ENCODE measurements at places on chromosomes 13 and 19. TPM values are rescaled to one million over a fixed set of nuclear protein-coding genes. Genes with fewer than 3 reads are reported as not detected.
A peak's percentile ranks its signal among the peaks of the same experiment; 100 is the strongest.

FGF22 gene
- not detected for total RNA-seq

MYBPC2 gene
- not detected for total RNA-seq

MTMR6 gene
- total RNA-seq, result 20.9 TPM

ANKRD24 gene
- 0.60 TPM for total RNA-seq

BCAM gene
- not detected for total RNA-seq

AMER2 gene
- total RNA-seq, result not detected

CARS2 gene
- total RNA-seq, result 58.9 TPM

STOML3 gene
- not detected for total RNA-seq

SYNE4 gene
- total RNA-seq, result 1.8 TPM

TNNI3 gene
- not detected for total RNA-seq

GRCh38 chr13:95050800-95051615, 250.2 kb downstream of the ABCC4 start:
- peaks cover 17% of the 10 kb centered on the region for H3K4me1 ChIP-seq
- no peak for DNase-seq
- H3K27me3 ChIP-seq, result no peaks in the 10 kb centered on the region

GRCh38 chr19:45041125-45041524, 2.3 kb downstream of the CLASRP start:
- peaks cover 45% of the 10 kb centered on the region for H3K36me3 ChIP-seq
- H3K27ac ChIP-seq, result no peak overlapping the region
- peaks cover 50% of the 10 kb centered on the region for H3K4me1 ChIP-seq
- peak overlapping the region; percentile 17 for H3K4me3 ChIP-seq

- peaks cover 38% of the 10 kb centered on the region for H3K27me3 ChIP-seq
- no peaks in the 10 kb centered on the region for H3K36me3 ChIP-seq
- H3K4me1 ChIP-seq, result peaks cover 4% of the 10 kb centered on the region
These were observed 1.6 kb downstream of the OXGR1 start for GRCh38 chr13:96992633-96993032.

DNA sequence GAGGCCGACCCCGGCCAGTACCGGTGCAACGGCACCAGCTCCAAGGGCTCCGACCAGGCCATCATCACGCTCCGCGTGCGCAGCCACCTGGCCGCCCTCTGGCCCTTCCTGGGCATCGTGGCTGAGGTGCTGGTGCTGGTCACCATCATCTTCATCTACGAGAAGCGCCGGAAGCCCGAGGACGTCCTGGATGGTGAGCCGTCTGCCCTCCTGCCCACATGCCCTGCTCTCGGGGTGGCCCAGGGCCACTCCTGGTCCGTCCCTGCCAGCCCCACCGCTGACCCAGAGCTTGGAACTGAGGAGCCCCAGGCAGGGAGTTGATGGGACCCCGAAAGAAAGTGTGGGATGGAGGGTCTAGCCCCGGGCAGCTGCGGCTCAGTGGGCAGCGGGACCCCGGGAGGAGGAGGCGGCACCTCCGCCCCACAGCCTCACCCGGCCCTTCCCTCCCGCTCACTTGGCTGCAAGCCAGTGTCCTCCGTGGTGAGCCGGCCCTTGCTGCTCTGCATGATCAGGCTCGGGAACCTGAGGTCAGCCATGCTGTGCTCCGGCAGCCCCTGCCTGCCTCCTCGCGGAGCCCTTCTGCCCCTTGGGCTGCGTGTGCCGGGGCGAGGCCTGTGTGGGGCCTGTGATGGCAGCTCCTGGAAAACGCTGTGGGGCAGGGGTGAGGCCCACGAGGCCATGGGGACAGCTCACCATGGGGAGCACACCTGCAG, 8.1 kb upstream of the HCN2 start:
- no peak overlapping the region for H3K4me3 ChIP-seq
- H3K4me1 ChIP-seq, result peaks cover 7% of the 10 kb centered on the region
- no peaks in the 10 kb centered on the region for H3K27me3 ChIP-seq
- no peak for DNase-seq

- no peak for DNase-seq
- H3K36me3 ChIP-seq, result no peaks in the 10 kb centered on the region
- no peaks in the 10 kb centered on the region for H3K4me1 ChIP-seq
- no peaks in the 10 kb centered on the region for H3K27me3 ChIP-seq
These were observed 11.2 kb upstream of the ERVV-1 start for GRCh38 chr19:53002479-53002878.

GRCh38 chr19:16521715-16522289, 20.4 kb downstream of the CHERP start:
- H3K27me3 ChIP-seq, result no peaks in the 10 kb centered on the region
- H3K4me1 ChIP-seq, result peaks cover 5% of the 10 kb centered on the region
- peak overlapping the region; percentile 50 for H3K27ac ChIP-seq
- peaks cover 48% of the 10 kb centered on the region for H3K36me3 ChIP-seq
- no peak for DNase-seq

DNA sequence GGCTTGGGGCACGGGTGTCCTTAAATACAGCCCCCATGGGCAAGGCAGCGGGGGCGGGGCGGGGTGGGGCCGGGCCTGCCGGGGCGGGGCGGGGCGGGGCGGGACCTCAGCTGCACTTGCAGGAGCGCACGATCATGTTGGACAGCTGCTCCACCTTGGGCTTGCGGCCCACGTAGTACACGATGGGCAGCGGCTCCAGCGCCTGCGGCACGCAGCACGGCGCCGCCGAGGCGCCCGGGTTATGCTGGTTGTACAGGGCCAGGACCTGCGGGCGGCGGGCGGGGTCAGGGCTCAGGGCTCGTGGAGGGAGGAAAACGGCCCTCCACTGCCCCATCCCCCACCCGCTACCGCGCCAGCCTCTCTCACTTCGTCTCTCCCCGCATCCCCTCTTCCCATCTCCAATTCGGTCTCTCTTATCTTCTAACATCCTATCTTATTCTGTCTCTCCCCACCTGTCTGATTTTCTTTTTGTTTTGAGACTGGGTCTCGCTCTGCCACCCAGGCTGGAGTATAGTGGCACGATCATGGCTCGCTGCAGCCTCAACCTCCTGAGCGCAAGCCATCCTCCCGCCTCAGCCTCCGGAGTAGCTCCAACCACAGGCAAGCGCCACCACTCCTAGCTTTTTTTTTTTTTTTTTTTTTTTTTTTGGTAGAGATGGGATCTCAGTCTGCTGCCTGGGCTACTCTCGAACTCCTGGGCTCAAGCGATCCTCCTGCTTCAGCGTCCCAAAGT, 21.1 kb downstream of the CCDC97 start:
- no peak overlapping the region for H3K4me3 ChIP-seq
- peaks cover 62% of the 10 kb centered on the region for H3K36me3 ChIP-seq
- no peak for DNase-seq
- no peak overlapping the region for H3K27ac ChIP-seq
- peaks cover 68% of the 10 kb centered on the region for H3K4me1 ChIP-seq
- H3K27me3 ChIP-seq, result no peaks in the 10 kb centered on the region

GRCh38 chr13:48318377-48318811, 14.8 kb downstream of the RB1 start:
- H3K27ac ChIP-seq, result peak overlapping the region; percentile 69
- H3K27me3 ChIP-seq, result peaks cover 1% of the 10 kb centered on the region
- H3K4me1 ChIP-seq, result peaks cover 34% of the 10 kb centered on the region
- peaks cover 74% of the 10 kb centered on the region for H3K36me3 ChIP-seq

GRCh38 chr19:44662691-44663385, 8.4 kb upstream of the CEACAM19 start:
- no peaks in the 10 kb centered on the region for H3K27me3 ChIP-seq
- no peak overlapping the region for H3K27ac ChIP-seq
- no peaks in the 10 kb centered on the region for H3K36me3 ChIP-seq
- no peak overlapping the region for H3K4me3 ChIP-seq

GRCh38 chr13:99261059-99261458, 2.9 kb upstream of the GPR18 start:
- H3K27me3 ChIP-seq, result no peaks in the 10 kb centered on the region
- peaks cover 72% of the 10 kb centered on the region for H3K4me1 ChIP-seq

GRCh38 chr13:29756506-29756905, 93.9 kb downstream of the UBL3 start:
- peaks cover 19% of the 10 kb centered on the region for H3K4me1 ChIP-seq
- no peak overlapping the region for H3K4me3 ChIP-seq
- DNase-seq, result no peak
- H3K27me3 ChIP-seq, result peaks cover 13% of the 10 kb centered on the region
- peaks cover 7% of the 10 kb centered on the region for H3K36me3 ChIP-seq

GRCh38 chr19:1370579-1371361, 12.9 kb upstream of the NDUFS7 start:
- H3K27me3 ChIP-seq, result no peaks in the 10 kb centered on the region
- H3K36me3 ChIP-seq, result peaks cover 4% of the 10 kb centered on the region
- no peaks in the 10 kb centered on the region for H3K4me1 ChIP-seq
- H3K27ac ChIP-seq, result no peak overlapping the region

- peaks cover 16% of the 10 kb centered on the region for H3K36me3 ChIP-seq
- H3K27me3 ChIP-seq, result no peaks in the 10 kb centered on the region
- DNase-seq, result no peak
- H3K4me1 ChIP-seq, result no peaks in the 10 kb centered on the region
These were observed 6.8 kb upstream of the TM6SF2 start for GRCh38 chr19:19279853-19280252.

GRCh38 chr13:76292726-76293125, 593.5 kb downstream of the KCTD12 start:
- no peak for DNase-seq
- no peaks in the 10 kb centered on the region for H3K27me3 ChIP-seq
- H3K27ac ChIP-seq, result no peak overlapping the region
- no peaks in the 10 kb centered on the region for H3K4me1 ChIP-seq

DNA sequence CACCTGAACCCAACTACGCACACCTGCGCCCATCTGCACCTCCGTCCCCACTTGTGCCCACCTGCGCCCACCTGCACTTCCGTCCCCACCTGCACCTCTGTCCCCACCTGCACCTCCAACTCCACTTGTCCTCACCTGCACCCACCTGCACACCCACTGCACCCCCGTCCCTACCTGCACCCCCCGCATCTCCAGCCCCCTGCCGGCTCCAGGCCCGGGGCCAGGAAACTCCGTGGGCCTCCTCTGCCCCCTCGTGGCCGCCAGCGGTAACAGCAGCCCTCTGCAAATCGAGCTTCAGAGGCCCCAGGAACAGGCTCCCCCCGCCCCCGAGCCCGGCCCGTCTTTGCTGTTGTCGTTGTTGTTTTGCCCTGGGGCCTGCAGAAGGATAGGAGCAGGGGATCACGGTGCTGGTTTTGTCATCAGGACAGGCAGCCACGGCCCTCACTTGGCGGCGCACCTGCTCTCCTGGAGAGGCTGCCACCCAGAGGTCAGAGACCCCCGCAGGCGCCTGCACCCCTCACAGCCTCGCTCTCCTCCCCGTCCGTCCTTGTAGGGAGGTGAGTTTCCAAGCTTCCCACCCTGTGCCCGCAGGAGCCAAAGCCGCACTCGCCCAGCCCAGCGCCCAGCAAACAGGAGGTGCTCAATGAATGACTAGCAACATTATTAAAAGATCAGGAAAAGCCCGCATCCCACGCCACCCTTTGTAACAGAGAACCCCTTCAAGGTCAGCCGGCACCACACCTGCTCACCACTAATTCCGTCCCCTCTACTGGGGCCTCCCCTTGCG, 65.4 kb downstream of the GNG7 start:
- peaks cover 6% of the 10 kb centered on the region for H3K27me3 ChIP-seq
- H3K27ac ChIP-seq, result no peak overlapping the region
- no peaks in the 10 kb centered on the region for H3K36me3 ChIP-seq
- H3K4me3 ChIP-seq, result peak overlapping the region; percentile 36

DNA sequence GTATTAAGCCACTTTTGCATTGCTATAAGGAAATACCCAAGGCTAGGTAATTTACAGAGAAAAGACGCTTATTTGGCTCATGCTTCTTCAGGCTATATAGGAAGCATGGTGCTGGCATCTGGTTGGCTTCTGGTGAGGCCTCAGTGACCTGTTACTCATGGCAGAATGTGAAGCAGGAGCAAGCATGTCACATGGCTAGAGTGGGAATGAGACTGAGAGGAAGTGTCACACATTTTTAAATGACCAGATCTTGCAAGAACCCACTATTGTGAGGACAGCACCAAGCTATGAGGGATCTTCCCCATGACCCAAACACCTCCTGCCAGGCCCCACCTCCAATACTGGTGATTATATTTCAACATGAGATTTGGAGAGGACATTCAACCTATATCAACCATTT, 25.7 kb upstream of the IGFL4 start:
- H3K4me1 ChIP-seq, result no peaks in the 10 kb centered on the region
- no peaks in the 10 kb centered on the region for H3K36me3 ChIP-seq
- peaks cover 57% of the 10 kb centered on the region for H3K27me3 ChIP-seq
- no peak for DNase-seq
- no peak overlapping the region for H3K4me3 ChIP-seq

- no peak overlapping the region for H3K27ac ChIP-seq
- no peak overlapping the region for H3K4me3 ChIP-seq
- H3K27me3 ChIP-seq, result no peaks in the 10 kb centered on the region
- H3K36me3 ChIP-seq, result no peaks in the 10 kb centered on the region
These were observed 683.9 kb upstream of the KLHL1 start for GRCh38 chr13:70792121-70792520.

DNA sequence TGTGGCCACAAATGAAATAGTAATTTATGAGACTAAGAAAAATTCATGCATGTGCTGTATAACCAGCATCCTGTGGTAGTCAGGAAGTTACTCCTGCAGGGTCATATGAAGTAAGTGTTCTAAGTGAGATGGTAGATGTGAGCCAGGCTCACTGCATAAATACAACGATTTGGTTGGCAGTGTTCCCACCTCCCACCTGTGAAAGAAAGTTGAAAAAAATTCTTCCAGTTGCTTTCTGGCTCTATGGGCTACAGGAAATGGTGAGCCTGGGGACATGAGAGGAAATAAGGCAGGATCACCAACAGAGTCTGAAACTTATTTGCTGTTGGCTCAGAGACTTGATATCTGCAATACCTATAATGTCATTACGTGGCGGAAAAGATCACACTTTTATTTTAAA, 301.7 kb upstream of the SPRY2 start:
- DNase-seq, result no peak
- H3K4me3 ChIP-seq, result no peak overlapping the region
- H3K27me3 ChIP-seq, result no peaks in the 10 kb centered on the region
- no peaks in the 10 kb centered on the region for H3K4me1 ChIP-seq
- no peaks in the 10 kb centered on the region for H3K36me3 ChIP-seq
- H3K27ac ChIP-seq, result no peak overlapping the region

DNA sequence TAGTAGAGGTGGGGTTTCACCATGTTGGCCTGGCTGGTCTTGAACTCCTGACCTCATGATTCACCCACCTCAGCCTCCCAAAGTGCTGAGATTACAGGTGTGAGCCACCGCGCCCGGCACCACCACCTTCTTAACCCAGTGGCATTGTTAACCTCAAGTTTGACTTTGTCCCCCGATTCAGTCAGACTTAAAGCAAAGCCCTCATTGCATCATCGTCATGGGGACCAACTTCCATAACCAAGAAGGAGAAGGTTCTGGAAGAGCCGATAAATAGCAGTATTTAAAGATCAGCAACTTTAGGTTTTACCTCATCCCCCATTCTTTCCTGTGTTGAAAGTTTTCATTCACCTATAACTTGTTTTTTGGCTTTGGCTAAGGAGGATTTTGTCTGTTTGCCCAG, 6.7 kb upstream of the INAFM1 start:
- no peak for DNase-seq
- no peak overlapping the region for H3K27ac ChIP-seq
- peaks cover 28% of the 10 kb centered on the region for H3K36me3 ChIP-seq
- no peaks in the 10 kb centered on the region for H3K27me3 ChIP-seq
- H3K4me3 ChIP-seq, result no peak overlapping the region

DNA sequence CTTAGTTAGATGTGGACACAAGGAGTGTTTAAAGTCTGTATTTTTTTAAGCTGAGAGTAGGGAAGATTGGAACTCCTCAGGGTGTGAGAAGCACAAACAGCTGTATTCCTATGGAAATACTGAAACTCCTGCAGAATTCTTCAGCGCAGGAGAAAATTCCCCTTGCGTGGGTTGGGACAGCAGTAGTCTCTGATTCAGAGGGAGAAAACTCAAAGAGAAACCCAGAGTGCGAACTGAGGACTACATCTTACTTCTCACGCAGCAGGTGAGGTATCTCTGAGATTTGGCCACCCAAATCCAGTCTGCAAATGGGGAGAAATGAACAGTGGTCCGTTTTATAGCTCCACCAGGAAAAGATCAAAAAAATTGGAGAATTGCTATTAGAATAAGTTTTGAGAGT, 60.9 kb downstream of the FRY start:
- peaks cover 2% of the 10 kb centered on the region for H3K4me1 ChIP-seq
- no peak for DNase-seq
- no peaks in the 10 kb centered on the region for H3K36me3 ChIP-seq
- no peak overlapping the region for H3K27ac ChIP-seq
- no peak overlapping the region for H3K4me3 ChIP-seq

Measured in activated CD4-positive, alpha-beta T cell treated with anti-CD3 and anti-CD28 coated beads, Interleukin-2, amount 10 ng/mL, durations not matched to agents 7 days and 5 days (primary cell).